ENCODE measurements at places on chromosomes 12 and 14.

GRCh38 chr12:32281098-32281497 lies 118.3 kb upstream of the FGD4 start:
- no peak for DNase-seq

GRCh38 chr12:58703866-58704265 lies 216.4 kb downstream of the LRIG3 start:
- DNase-seq = no peak

- DNase-seq = no peak
These were observed 37.0 kb downstream of the WASHC3 start for GRCh38 chr12:102024765-102025164.

GRCh38 chr12:26554332-26554731 lies 278.7 kb downstream of the ITPR2 start:
- DNase-seq = no peak

- no peak for DNase-seq
These were observed 372.5 kb downstream of the ADAMTS20 start for GRCh38 chr12:43179486-43179885.
